ENCODE measurements at places on chromosomes 2 and 18.

DNA sequence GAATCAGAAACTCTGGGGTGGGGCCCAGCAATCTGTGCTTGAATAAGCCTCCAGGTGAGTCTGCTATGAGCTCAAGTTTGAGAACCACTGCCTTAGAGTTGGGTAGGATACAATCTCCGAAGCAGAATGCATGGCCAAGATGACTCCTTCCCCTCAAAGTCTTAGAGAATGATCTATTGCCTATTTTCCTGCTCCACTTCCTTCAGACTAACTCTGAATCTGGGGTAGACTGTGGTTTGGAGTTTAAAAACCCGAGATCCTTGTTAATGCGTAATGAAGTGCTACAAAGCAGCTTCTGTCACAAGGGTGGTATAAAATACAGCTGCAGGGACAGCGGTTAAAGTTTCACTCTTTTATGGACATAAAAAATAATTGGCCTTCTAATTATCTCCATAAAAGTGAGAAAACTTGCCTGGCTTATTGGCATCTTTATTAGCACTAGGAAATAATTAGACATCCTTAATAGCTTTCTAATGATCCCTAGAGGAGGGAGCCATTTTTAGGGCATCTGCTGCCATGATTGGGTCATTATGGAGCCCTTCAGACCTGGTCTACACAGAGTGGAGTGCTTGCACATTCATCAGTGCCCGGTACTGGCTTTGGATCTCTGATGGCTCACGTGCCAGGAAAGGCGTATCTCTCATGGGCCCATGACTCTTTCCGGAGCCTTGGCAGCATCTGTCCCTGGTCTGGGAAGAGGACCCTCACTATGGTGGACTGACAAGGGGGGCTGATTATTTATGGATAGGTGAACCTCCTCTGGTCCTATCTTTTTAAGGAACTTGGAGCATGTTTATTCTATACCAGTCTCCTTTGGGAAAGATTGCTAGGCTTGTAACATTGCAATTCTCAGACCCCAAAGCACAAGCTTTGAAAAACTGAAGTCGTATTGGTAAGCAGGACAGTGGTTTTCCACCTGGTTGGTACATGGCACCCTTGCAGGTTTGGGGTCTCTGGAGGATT is 28.2 kb downstream of the SIX2 start:
- no peak for DNase-seq

GRCh38 chr2:206075113-206075512 is 10.9 kb downstream of the INO80D start:
- DNase-seq: no peak

- DNase-seq: no peak
Measured at GRCh38 chr18:79875931-79876461, 75.5 kb downstream of the SLC66A2 start.

DNA sequence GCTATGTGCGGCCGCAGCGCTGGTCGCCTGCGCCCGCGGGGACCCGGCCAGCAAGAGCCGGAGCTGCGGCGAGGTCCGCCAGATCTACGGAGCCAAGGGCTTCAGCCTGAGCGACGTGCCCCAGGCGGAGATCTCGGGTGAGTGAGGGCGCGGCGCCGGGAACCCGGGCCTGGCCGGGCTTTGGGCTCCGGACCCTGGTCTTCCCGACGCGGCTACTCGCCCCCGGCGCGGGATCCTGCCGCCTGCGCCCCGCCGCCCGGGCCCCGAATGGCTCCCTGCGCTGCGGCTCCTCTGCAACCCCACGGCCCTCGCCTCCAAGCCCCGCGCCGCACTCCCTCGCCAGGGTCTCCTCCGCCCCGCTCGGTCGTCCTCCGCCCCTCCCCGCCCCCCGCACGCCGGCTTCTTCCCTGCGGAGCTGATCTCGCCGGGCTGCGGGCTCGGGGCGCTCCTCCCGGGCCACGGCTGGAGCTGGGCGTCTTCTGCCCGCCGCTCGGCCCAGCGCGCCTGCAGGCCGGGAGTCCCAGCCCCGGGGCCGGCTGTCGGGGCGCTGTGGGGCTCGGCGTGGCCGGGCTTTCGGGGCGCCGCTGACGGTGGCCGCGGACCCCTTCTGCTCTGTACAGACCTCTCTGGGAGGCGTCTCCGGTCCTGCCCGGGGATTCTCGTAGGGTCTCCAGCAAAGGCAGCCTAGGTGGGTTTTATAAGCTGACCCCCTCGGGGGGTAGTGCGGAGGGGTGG is 652 bp downstream of the GPC1 start:
- no peak for DNase-seq

GRCh38 chr18:75111760-75112159 is 97.2 kb downstream of the PTGR3 start:
- DNase-seq: no peak

DNA sequence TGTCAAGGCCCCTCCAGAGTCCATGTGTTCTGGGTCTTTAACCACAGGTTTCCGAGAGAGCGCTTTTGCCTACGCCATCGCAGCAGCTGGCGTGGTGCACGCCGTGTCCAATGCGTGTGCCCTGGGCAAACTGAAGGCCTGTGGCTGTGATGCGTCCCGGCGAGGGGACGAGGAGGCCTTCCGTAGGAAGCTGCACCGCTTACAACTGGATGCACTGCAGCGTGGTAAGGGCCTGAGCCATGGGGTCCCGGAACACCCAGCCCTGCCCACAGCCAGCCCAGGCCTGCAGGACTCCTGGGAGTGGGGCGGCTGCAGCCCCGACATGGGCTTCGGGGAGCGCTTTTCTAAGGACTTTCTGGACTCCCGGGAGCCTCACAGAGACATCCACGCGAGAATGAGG is 9.3 kb downstream of the WNT10A start:
- DNase-seq: no peak

- no peak for DNase-seq
Measured at GRCh38 chr2:15704086-15704787, 112.6 kb downstream of the DDX1 start.

GRCh38 chr18:58228176-58228575 is 184.2 kb downstream of the NEDD4L start:
- no peak for DNase-seq

GRCh38 chr2:126900646-126901319 is 2.1 kb downstream of the TEX51 start:
- no peak for DNase-seq

- no peak for DNase-seq
Measured at GRCh38 chr2:26887151-26887550, 39.2 kb downstream of the DPYSL5 start.

DNA sequence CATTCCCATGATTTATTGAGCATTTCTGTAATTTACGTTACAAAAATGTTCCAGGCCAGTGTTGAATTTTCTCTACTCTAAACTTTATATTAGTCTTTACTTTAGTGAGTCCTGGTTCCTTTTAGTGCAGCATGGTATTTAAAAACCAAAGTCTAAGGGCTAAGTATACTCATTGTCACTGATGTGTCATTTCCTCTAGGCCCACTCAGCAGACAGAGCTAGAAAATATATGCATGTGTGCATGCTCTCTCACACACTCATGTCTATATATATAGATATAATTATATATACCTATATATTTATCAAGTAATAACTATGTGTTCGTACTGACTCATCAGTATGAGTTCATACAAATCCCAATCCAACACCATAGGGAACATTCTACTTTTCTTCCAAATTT is 132.5 kb upstream of the SLC8A1 start:
- no peak for DNase-seq

- no peak for DNase-seq
Measured at GRCh38 chr18:52670896-52671295, 330.9 kb downstream of the DCC start.

DNA sequence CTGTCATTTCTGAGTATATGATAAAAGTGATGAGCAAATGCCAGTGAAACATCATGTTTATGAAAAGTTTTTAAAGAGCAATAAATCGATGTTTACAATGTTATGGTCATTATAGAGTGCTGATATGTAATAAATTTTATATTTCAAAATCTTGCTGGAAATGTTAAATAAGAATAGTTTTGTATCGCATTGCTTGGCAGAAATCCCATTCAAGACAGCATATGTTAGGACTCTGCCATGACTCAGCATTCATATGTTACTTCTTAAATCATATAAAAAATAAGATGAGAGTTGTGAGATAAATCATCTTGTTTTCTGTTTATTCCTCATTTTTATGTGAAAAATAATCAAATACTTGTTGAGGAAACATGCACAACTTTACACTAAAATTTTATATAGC is 949.9 kb upstream of the NRXN1 start:
- no peak for DNase-seq

DNA sequence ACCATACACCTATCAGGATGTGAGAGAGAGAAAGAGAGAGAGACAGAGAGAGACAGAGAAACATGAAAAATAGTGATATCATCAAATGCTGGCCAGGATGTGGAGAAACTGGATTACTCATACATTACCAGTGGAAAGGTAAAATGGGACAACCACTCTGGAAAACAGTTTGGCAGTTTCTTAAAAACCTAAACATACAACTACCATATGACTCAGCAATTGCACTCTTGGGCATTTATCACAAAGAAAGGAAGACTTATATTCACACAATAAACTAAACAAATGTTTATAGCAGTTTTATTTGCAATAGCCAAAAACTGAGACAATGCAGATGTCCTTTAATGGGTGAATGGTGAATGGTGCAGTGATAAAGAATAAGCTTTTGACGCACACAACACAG is 29.1 kb downstream of the SLC4A3 start:
- no peak for DNase-seq

GRCh38 chr2:18682681-18683080 is 93.3 kb upstream of the NT5C1B start:
- no peak for DNase-seq

DNA sequence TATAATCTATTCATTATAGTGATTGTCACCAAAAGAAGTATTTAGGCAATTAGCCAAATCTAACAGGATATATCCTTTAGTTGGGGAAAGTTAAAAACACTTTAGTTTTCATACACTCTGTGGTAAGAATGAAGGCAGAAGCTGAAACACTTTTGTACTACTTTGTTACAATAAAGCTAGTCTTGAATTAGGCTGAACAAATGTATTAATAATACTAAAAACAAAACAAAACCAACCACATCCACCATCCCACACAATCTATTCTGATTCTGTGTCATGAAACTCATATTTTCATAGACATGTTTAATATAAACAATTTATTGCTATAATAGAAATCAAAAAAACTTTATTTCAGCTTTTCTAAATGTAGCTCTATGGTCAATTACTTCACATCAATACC is 508.8 kb downstream of the ZEB2 start:
- no peak for DNase-seq

GRCh38 chr2:182043861-182044260 is 58.2 kb downstream of the PPP1R1C start:
- DNase-seq: no peak

DNA sequence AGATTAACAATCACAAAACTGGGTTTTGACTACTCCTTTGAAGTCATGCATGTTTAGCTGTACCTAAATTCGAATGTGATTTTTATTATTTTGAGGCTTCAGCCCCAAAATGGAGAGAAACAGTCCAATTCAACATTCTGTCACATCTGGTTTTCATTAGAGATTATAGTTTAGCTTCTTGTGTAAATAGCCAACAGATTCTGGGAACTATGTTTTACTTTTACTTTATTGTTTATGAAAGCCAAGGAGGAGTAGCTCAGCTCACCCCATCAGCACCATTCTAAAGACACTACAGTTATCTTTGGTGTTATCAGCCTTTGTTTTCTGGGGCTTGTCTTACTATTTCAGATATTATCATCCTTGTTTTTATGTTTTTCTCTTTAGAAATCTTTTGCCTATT is 465.0 kb upstream of the CWC22 start:
- no peak for DNase-seq

- no peak for DNase-seq
Measured at GRCh38 chr2:161552015-161552414, 72.2 kb upstream of the SLC4A10 start.

- DNase-seq: no peak
Measured at GRCh38 chr18:79982736-79983135, 5.6 kb downstream of the TXNL4A start.

GRCh38 chr2:55063713-55064323 is 13.6 kb upstream of the RTN4 start:
- DNase-seq: no peak

DNA sequence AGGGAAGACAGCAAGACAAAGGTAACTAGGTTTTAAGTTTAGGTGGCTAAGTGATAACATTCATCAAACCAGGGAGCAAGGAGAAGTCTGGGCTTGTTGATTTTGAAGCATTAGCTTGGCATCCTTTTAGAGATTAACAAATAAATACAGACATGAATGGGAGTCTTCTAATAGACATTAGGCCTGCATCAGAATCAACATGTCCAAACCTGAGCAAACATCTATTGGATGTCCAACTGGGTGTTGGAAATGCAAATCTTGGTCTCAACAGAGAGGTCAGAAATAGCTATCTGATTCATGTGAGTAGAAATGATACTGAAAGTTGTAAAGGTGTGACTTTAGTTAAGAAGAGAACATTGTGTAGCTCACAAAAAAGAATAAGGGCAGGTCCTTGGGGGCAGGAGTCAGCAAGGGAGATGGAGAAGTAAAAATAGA is 85.5 kb upstream of the RND3 start:
- no peak for DNase-seq

DNA sequence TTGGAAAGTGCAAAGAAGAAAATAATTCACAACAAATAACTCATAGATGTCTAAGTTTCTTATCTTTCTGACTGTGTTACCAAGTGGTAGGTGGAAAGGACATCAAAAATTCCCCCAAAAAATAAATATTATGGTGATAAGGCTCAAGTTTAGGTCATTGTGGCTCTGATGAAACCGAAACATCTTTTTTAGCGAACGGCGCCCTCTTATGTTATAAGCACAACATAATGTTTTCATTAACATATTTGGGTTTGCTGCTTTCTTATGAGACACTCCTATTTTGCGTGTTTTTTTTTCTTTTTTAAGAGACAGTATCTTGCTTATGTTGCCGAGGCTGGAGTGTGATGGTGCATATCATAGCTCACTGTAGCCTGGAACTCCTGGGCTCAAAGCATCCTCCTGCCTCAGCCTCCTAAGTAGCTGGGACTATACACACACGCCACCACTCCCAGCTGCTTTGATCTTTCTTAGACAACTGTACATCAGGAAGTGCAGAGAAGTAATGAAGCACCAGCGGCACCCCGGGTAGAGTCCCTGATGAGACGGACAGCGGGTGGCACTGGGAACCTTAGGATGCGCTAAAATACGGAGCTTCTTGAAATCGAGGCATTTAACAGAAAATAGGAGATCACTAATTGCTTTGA is 38.5 kb upstream of the SLC35G4 start:
- no peak for DNase-seq

GRCh38 chr2:1586923-1587840 is 157.1 kb downstream of the PXDN start:
- no peak for DNase-seq

DNA sequence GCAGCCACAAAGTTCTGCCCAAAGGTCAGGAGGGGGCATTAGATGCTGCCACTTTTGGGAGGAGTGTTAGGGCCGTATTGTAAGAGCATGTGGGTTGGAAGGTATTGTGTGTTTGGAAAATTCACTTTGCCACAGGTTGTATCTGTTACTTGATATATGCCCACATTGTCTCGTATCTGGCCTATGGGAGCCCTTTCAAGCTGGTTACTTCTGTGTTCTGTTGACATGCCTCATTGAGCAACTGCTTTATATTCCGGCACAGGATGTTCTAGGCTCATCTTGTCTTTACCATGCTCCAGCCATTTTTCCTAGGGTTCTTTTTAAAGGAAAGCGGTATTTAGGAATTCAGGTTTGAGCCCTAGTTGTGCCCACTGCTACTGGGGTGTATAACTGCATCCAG is 6.0 kb downstream of the ADNP2 start:
- DNase-seq: no peak

Data from caudate nucleus (tissue), 63 donors.